CD4-positive, alpha-beta T cell (primary cell): ENCODE measurements at places on chromosomes 16 and 17.

DNA sequence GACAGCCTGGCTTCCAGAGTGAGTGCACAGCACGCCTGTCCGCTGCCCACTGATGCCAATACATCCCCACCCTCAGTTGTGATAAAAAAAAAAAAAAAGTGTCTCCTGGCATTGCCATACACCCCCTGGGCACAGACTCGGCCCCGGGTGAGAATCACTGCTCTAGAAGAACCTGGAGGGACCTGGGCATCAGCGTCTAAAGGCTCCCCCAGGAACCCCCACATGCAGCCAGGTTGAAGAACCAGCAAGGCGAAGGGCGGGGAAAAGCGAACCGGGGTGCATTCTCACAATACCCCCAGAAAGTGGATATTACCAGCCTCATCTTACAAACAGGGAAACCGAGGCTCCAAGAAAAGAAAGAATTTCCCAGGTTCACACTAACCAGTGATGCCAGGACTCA lies 27.7 kb downstream of the TBC1D16 start:
- no peak for DNase-seq

DNA sequence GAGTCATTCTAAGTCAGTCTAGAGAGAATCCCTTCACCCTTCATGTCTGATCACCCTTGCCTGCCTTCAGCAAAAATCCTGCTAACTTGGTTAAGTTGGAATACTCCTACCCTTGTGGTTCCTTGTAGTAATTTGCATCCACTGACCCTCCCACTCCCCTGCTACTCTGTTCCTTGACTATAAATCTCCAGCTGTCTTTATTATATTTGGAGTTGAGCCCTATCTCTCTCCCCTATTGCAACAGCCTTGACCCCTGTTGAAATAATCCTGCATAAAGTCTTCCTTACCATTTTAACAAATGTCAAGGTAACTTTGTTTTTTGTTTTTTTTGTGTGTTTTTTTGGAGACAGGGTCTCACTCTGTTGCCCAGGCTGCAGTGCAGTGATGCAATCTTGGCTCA lies 590.1 kb downstream of the WWOX start:
- DNase-seq, result no peak

DNA sequence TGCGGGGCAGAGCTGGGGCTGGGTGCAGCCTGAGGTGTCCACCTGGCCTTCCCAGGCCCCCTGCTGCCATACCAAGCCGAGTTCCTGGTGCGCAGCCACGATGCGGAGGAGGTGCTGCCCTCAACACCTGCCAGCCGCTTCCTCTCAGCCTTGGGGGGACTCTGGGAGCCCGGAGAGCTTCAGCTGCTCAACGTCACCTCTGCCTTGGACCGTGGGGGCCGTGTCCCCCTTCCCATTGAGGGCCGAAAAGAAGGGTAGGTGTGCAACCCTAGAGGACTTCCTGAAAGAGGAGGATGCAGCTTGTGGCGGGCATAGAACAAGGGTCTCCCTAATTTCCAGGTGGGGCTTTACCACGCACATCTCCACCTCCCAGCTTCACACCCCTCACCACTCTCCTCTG lies 2.5 kb downstream of the SGCA start:
- no peak for DNase-seq

GRCh38 chr16:48277158-48277557 lies 29.8 kb upstream of the ABCC11 start:
- DNase-seq, result no peak

- DNase-seq, result no peak
Measured at GRCh38 chr16:68041783-68042182, 18.7 kb downstream of the DUS2 start.
